ENCODE measurements at places on chromosomes 3 and 15. TPM values are rescaled to one million over a fixed set of nuclear protein-coding genes. Genes with fewer than 3 reads are reported as not detected.

Gene C3orf70
- 1.8 TPM for total RNA-seq

Gene MINAR1
- total RNA-seq: 0.67 TPM

Gene CPN2
- not detected for total RNA-seq

Gene CHRM5
- total RNA-seq: not detected

Gene CHDH
- total RNA-seq: 10.3 TPM

Gene AADAC
- total RNA-seq: not detected

Gene RAB43
- total RNA-seq: 19.4 TPM

Gene OSTN
- total RNA-seq: not detected

Gene FGD5
- total RNA-seq: 15.3 TPM

Gene NEK10
- 0.84 TPM for total RNA-seq

- DNase-seq: no peak
Measured at GRCh38 chr3:186640929-186641328, 730 bp downstream of the FETUB start.

GRCh38 chr15:91520850-91521249 lies 332.7 kb upstream of the SLCO3A1 start:
- no peak for DNase-seq

GRCh38 chr3:63949005-63949404 lies 36.8 kb upstream of the SCAANT1 start:
- DNase-seq: no peak

DNA sequence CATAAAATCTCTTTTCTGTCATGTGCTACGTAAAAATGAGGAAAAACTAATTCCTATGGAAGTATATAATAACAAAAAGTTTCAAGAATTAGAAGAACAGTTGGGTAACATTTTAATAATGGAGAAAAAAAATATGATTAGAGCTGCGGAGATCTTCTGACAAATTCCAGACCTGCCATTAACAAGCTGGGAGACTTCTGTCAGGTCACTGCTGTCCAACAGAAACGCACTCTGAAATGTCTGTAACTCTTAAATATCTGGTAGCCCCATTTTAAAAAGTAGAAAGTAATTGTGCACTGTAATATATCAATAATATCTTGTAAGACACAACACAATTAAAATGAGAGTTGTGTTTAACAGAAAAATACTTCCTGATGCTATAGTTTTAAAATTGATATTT lies 15.7 kb downstream of the GOLIM4 start:
- no peak for DNase-seq

GRCh38 chr3:169863458-169863899 lies 6.3 kb downstream of the LRRC31 start:
- DNase-seq: peak; percentile 87

GRCh38 chr3:139414608-139415224 lies 25.3 kb upstream of the COPB2 start:
- no peak for DNase-seq

GRCh38 chr15:64938192-64938591 lies 26.5 kb downstream of the ANKDD1A start:
- peak; percentile 10 for DNase-seq

- DNase-seq: no peak
Measured at GRCh38 chr15:47383102-47383501, 334.2 kb upstream of the SEMA6D start.

GRCh38 chr15:26866298-26867199 lies at the start of gene GABRA5:
TSS of gene GABRA5 (plus strand) at chr15:26867062. CDS start at chr15:26869249, 2,187 bp downstream.
- peak; percentile 83 for DNase-seq

DNA sequence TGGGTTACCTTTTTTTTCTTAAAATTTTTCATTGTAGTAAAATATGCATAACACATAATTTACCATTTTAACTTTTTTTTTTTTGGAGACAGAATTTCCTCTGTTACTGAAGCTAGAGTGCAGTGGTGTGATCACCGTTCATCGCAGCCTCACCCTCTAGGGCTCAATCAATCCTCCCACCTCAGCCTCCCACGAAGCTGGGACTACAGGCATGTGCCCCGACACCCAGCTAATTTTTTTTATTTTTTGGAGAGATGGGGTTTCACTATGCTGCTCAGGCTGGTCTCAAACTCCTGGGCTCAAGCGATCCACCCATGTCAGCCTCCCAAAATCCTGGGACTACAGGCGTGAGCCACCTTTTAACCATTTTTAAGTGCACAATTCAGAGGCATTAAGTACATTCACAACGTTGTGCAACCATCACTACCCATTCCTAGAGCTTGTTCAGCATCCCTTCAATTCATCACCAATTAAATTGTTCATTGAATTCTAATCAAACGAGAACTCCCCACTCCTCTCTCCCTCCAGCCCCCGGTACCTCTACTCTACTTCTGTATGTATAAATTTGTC lies 44.6 kb downstream of the BHLHE40 start:
- DNase-seq: no peak

DNA sequence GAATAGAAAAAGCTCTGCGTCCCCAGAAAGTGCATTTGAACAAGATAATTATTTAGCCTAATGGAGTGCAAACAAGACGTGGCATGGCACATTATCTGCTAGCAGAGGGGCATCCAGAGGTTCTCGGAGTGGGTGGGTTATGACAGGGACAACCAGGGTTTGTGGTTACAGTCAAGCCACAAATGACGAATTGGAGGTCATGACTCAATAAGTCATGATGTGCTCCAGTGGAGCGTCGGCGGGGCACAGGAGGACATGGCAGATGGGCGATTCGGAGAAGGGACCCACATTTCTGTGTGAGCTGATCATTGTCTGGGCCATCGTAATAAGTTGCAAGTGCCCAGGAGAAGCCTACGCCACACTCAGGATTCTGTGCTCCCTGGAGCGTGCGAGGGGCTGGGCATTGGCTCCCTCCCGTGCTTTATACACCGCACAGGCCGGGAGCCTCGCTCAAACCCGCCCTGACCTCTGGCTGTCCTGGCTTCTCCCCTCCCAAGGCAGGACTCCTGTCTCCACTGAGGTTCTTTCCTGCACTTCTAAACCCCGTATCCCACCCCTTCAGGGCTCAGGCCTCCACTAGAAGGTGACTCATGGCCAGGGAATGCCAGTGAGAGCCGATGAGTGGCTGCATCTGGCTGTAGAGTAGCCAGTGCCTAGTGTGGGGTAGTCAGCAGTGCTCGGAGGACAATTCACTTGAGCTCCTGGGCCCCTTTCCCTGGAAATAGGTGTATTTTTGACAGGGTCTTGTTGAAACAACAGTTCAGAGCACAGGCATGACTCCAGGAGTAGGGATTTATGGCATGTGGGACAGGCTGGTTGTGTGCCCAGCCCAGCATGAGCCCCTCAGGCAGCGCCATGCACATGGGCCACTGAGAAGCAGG lies 67.4 kb downstream of the GRIP2 start:
- no peak for DNase-seq

DNA sequence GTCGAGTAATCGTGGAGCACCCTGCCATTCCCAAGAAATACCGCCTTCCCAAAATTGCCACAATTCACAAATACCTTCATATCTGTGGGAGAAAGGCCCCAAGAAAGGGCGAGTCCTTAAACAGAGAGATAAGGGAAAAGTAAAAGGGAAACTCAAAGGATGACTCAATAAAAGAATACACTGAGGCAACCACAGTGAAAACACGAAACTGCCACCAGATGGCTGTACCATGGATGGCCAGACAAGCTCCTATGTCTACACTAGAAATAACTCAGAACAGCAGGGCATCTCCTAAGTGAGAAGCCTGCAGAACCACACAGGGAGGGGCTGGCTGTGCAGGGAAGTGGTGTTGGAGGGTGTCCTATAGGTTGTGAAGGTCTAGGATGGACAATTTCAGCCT lies 25.0 kb downstream of the SRGAP3 start:
- DNase-seq: no peak

- no peak for DNase-seq
Measured at GRCh38 chr3:38507120-38507519, 11.0 kb downstream of the EXOG start.

DNA sequence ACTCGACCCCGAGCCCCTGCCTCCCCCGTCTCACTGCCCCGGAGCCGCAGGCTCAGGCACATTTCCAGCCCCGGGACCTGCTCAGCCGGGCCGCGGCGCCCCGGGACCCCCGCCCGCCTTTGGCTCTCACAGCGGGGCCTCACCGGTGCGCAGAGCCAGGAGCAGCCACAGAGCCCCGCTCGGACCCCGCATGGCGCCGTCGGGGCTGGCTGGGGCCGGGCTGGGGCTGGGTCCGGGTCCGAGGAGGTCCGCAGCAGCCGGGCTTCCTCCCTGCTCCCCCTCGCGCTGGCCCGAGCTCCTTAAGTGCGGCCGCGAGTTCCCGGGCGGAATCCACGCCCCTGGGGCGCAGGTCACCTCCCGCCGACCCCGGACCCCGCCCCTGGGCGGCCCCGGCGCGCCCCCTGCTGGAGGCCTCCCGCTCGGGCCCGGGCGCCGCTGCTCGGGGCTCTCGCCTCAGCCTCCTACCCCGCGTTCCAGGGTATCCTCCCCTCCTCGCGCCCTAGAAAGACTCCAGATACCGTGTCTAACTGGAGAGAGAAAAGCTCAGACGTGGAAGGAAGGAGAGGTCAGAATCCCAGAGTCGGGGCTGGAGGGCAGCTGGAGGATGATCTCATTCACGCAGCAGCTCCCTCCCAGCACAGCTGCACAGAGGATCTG lies at the start of gene MELTF:
Gene MELTF (minus strand): TSS at position 307 of the 657 bp plus-strand sequence. CDS start 115 bp downstream, at position 192.
- DNase-seq: no peak

DNA sequence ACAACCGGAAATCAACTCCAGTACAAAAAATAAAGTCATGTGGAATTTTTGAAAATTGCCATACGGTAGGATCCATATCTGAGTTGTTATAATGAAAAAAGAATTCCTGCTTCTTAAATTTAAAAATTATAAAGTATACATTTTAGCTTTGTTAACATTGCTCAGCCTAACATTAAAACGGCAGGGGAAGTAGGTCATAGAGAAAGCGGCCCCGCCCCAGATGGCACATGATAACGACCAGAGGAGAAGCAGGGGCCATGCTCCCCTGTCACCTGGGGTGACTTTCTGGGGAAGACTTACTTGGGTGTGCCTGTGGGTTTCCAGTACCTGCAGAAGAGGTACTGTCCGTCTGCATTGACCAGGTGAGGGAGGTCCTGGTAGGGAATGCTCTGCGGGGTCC lies 921 bp downstream of the MGLL start:
- no peak for DNase-seq

- no peak for DNase-seq
Measured at GRCh38 chr3:196280689-196281440, 6.7 kb downstream of the PCYT1A start.

GRCh38 chr3:163587342-163587741 lies 1491.0 kb downstream of the SI start:
- no peak for DNase-seq

GRCh38 chr3:129398803-129399144 lies 29.7 kb downstream of the EFCAB12 start:
- DNase-seq: no peak

GRCh38 chr15:65963358-65963757 lies 94.1 kb downstream of the RAB11A start:
- no peak for DNase-seq

GRCh38 chr15:74950078-74950908 lies 6.3 kb downstream of the RPP25 start:
- DNase-seq: no peak

DNA sequence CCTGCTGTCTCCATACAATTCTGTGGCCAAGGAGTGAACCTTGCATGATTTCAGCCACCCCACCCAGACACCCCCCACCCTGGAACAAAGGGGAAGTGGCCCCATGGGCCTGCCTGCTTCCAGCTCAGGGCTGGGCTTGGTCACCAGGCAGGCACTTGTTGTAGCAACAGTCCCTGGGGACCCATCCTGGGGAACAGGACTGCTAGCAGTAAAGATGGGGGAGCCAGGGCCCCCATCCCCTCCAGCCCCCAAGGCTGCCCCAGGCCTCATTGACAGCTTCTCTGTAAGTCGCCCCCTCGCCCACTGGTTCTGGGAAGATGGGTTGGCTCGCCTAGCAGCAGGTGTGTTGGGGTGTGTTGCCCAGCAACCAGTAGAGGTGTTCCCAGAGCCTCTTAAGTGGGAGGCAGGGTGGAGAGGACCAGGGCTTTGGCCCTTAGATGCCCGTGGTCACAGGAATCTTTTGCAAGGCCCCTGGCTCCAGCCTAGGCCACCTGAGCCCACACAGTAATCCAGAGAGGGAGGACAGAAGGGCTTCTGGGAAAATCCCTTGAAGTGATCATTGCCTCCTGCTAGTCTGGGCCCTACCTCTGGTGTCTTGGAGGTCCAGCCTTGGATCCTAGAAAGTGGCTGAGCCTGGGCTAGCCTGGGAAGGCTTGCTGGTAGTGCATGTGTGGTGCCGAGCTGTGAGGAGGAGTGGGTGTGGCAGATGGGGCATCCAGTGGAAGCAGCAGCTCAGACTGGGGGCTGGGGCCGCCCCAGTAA lies 48.9 kb downstream of the CYP11A1 start:
- no peak for DNase-seq

GRCh38 chr15:77418966-77419835 lies 703 bp downstream of the PEAK1 start:
- DNase-seq: no peak

GRCh38 chr3:27553886-27554540 lies 69.8 kb upstream of the SLC4A7 start:
- no peak for DNase-seq

DNA sequence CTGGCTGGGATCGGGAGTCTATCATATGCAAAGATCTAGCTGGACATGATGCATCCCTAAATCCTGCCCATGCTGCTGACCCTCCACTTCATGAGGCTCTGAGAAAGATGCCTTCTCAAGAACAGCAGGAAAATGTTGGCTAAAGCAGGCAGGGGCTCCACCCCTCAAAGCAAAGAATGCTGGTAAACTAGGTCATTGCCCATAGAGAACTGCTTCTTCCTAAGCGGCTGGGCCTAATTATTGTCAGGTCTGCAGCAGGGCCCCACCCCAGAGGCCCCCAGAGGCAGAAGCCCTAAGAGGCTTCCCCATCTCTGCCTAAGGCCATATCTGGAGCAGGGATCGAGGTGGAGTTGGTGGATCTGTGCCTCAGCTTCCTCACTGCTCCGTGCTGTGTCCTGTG lies 447.4 kb upstream of the PROK2 start:
- DNase-seq: no peak

GRCh38 chr15:78685159-78685921 lies 44.3 kb upstream of the CHRNB4 start:
- peak; percentile 50 for DNase-seq

GRCh38 chr3:34357461-34357860 lies 559.0 kb downstream of the PDCD6IP start:
- DNase-seq: no peak

DNA sequence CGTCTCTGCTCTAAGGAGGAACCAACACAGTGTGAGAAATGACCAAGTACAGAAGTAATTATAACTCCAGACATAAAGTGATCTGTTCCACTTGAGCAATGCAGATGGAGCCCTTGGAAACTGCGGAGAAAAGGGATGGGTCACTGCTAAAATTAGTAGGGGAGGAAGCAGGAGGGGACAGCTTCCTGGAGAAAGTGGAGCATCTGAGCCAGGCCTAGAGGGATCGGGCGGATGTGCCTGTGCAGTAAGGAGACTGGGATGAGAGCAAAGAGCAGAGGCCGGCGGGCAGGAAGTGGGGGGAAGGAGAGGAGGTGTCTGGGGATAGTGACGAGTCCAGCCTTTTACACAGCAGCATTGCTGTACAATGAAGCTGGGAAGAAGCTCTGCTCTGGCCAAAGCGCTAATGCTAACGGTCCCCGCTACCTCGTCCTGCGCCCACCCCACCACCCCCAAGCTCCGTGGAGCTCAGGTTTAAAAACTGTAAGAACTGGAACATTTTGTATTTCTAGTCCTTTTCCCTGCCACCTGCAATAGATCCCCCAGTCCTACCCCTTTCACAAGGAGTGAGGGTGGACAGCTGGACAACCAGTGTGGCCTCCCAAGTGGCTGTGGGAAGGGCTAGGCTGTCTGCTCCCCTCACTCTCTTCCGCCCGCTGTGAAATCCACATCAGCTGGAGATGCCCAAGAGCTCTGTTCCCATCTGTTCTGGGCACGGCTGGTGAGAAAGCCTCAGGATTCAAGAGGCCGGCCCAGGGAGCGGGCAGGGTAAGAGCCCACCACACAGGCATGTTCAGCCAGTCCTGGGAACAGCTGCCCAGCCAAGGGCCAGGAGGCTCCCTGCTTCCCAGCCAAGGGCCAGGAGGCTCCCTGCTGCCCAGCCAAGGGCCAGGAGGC lies 53.0 kb upstream of the HES1 start:
- DNase-seq: no peak

Measured in H1 (cell line).